Hematopoietic multipotent progenitor cell (in vitro differentiated cells): ENCODE measurements at places on chromosomes 13 and 19. TPM values are rescaled to one million over a fixed set of nuclear protein-coding genes. Genes with fewer than 3 reads are reported as not detected.
A peak's percentile ranks its signal among the peaks of the same experiment; 100 is the strongest.

Gene SHISA2
- total RNA-seq, result 0.27 TPM

DNA sequence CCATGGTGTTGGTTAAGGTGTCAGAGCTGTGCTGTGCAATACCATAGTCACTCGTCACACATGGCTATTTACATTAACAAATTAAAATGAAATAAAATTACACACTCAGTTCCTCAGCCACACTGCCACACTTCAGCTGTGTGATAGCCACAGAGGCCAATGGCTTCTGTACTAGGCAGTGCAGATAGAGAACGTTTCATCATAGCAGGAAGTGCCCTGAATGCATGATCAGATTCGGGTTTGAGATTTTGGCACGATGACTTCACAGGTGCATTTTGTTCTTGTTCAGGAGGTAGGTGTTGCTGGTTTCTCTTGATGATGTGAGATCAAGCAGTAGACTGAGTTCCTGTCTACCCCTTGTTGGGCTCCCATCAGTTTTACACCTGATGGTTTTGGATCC lies 6.5 kb downstream of the ARMC6 start:
- no peak for DNase-seq

Gene PEG3
- 1.1 TPM for total RNA-seq

Gene TBXA2R
- 1.3 TPM for total RNA-seq

GRCh38 chr13:92187378-92187989 lies 789.1 kb downstream of the GPC5 start:
- DNase-seq, result peak; percentile 24

- no peak for DNase-seq
Measured at GRCh38 chr19:30148039-30148790, 206.2 kb downstream of the URI1 start.

Gene PSG2
- total RNA-seq, result not detected

- no peak for DNase-seq
Measured at GRCh38 chr19:7226739-7227138, 67.5 kb downstream of the INSR start.

DNA sequence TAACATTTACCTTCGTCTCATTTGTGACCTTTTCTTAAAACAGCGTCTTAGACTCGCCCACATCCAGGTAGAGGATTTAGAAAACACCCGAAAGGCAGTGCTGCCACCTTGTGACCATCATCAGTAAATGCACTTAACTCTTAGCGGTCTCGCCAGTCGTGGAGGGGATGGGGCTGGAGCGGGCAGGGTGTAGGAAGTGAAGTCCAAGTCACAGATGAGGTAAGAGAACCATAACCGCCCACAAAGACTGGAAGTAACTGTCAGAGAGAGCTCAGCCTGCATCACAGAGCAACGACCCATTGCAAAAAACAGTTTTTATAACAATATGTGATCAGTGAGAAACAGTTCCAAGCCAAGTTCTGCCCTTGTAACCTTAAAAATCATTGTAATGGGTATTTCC lies 10.7 kb upstream of the CEACAM3 start:
- peak; percentile 95 for DNase-seq

DNA sequence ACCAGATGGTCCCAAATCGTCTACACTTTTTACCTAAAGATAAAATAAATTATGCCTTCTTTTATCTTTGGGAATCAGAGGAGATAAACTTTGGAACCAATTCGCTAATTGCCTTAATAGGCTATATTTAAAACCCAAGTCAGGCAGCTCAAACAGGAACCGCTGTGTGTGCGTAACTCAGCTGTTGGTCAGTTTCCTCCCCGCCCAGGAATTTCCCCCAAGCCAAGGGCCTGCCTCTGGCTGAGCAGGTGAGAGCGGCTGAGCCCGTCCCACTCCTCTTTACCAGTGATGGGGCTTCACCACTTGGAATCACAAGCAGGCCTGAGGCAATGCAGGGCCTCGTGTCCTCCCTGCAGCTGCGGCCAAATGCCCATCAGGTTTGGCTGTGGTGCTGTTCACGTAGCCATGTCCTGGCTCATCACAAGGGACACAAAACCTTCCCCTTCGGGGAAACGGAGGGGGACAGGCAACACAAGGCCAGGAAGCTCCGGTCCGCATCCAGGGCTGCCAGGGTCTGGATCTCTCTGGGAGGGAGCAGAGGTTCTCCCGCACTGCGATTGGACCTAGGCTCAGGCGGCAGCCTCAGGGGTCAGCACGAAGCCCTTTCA lies 503 bp upstream of the SLC7A9 start:
- no peak for DNase-seq

- no peak for DNase-seq
Measured at GRCh38 chr13:95160112-95160906, 140.9 kb downstream of the ABCC4 start.

DNA sequence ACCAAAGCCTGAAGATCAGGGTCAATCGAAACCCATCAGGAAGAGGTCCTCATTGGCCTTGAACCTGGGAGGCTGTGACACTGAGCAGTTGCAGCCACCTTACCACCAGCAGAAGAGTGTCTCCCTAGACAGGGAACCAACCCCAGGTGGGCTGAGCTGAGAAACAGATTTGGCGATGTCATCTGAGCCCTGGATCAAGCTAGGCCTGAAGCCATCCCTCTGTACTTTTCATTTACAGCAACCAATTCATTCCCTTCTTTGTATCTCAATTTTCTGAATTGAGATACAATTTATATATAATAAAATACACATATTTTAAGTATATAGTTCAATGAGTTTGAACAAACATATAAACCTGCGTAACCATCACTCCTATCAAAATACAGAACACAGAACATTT lies 14.6 kb downstream of the RHPN2 start:
- DNase-seq, result no peak

GRCh38 chr13:113205428-113205931 lies 3.0 kb downstream of the PCID2 start:
- DNase-seq, result no peak
